NCI-H2171 (cell line): ENCODE measurements at places on chromosomes 6 and 20.

DNA sequence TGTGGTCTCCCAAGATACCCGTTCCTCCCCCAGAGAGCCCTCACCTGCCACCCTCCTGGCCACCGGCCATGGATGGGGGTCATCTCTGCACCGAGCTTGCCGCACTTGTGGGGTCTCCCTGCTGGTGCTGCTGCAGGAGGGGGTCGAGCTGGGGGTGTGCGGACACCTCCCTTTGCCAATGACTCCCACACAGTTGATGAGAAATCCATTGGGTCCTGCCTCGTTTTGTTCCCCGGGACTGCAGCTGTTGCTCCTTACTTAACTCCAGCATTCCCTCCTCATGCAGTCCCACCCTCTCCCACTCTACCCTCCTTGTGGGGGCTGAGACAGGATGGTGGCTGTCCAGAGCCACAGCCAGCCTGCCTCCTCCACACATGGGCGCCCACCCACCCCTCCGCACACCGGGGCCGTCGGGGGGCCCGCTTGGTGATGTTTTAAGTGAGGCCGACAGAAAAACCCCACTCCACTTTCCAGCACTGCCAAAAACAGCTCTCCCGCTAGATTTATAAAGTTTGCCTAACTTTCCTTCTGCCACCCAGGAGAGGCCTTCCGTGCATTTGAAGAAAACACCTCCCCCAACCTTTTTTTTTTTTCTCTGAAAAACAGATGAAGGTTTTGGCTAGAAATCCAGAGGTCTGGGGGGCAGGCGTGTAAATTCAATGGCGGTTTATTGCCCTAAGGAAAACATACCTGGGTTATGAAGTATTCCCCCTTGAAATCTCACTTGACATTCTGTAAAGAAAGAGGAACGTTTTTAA, 53.5 kb upstream of the APCDD1L start:
- no peak for DNase-seq

DNA sequence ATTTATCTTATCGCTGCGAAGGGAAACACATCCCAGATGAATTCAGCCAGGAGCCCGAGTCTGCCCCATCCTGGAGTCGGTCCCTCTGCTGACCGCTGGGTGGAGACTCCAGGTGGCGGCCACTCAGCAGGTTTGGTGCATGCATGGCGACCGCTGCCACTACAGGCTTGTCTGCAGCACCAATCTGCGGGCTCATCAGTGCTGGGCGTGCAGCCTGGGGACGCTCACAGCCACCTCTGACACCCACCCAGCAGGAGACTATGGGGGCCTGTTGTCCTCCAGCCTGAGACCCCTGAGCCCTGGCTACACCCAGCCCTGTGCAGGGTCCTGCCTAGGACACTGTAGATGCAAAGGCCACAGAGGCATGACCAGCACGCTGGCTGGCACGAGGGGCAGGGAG, 40.5 kb upstream of the GATA5 start:
- no peak for DNase-seq

- no peak for DNase-seq
These were observed 189.1 kb downstream of the DTNBP1 start for GRCh38 chr6:15473741-15474161.

DNA sequence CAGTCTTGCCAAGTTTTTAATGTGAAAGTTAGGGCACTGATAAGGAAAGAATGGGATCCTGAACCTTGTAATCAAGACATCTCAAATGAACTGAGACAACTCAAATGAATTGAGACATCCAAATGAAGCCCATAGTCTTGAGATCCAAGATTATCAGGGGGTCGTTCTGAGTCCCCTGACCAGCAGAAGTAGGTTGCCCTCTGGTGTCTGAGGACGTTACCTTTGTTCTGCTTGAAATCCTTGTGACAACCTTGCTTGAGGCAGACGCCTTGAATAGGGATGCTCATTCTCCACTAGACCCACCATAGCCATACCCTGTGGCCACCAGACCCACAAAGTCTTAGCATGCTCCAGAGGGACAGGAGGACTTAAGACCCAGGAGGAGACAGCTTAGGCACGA, 37.7 kb downstream of the ZBTB9 start:
- DNase-seq: no peak

DNA sequence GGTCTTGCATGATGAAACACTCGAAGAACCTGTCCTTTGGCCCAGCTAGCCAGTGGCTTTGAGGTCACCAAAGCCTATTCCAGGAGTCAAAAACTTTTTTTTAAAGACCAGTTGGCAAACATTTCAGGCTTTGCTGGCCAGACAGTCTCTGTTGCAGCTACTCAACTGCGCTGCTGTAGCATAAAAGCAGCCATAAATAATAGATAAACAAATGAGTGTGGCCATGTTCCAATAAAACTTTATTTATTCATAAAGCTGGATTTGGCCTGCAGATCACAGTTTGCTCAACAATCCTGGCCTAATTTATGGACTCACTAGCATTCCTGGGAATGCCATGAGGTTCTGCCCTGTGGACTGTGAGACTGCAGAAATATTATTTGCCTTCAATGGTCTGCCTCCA, 68.8 kb upstream of the LTV1 start:
- DNase-seq: no peak

- DNase-seq: peak; percentile 68
These were observed 65.8 kb upstream of the ARMC2 start for GRCh38 chr6:108782179-108783041.
